Activated T-cell treated with anti-CD3 and anti-CD28 coated beads, Interleukin-2, amount 50 U/mL, for 72 hours (primary cell): ENCODE measurements at places on chromosomes 4 and X. TPM values are rescaled to one million over a fixed set of nuclear protein-coding genes. Genes with fewer than 3 reads are reported as not detected.

DNA sequence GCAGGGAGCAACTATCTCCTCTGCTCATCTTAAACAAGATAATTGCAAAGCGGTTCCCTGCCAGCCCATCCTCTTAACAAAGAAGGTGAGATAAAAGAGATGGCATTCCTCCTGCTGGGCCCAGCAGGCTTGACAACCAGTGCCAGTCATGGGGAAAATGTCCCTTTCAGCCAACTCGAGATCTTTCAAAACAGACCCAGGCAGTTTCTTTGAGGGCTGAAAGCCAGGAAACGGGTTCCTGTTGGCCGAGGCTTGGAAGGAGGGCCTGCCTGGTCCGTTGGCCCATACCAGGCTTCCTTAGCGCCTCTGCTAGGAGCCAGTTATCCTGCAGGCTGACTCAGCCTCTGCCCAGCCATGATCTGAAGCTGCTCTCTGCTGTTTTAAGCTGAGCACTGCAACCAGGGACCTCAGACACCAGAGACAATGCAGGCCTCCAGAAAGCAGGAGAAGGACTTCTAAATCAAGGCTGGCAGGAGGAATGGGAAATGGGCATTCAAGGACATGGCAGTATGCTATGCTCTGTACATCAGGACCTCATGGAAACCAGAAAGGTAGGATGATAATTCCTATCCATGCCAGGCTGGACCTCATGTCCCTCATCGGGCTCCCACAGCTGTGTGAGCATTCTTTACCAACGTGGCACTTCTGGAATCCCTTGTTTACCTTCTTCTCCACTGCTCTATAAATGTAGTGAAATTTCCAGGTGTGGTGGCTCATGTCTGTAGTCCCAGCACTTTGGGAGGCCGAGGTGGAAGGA, 42.4 kb upstream of the SLC2A9 start:
- no peak overlapping the region for H3K27ac ChIP-seq
- peaks cover 3% of the 10 kb centered on the region for H3K36me3 ChIP-seq
- H3K4me1 ChIP-seq, result no peaks in the 10 kb centered on the region
- H3K27me3 ChIP-seq, result no peaks in the 10 kb centered on the region

DNA sequence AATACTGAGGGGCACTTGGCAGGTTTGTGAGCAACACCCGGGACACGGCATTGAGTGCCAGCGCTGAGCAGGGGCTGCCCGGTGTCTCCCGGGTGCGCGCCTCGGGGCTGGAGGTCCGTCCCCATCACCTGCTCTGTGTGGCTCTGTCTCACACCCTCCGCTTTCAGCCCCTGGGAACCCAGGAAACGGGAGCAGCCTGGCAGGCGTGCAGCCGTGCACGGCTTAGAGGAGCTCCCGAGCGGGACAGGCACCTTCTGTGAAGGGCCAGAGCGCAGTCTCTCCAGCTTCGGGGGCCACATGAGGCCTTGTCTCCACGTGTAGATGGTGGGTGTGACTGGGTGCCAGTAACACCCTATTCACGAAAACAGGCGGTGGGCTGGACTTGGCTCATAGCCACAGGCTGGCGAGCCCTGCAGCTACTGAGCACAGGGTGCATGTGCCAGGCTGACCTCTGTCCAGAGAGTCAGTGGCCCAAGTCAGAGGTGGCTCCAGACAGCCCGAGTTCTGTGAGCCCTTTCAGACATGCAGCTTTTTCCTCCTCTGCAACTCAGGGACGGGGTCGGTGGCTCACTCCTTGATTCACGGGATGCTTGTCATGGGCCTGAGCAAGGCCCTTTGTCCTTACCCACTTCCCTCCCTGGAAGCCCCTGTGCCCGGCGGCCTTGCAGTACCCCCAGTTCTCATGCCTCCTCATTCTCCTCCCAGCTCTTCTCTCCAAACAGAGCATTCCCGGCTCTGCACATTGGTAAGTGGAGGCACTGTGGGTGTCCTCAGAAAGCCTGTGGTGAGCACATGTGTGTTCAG, 23.5 kb downstream of the UVSSA start:
- H3K27me3 ChIP-seq, result no peaks in the 10 kb centered on the region
- no peaks in the 10 kb centered on the region for H3K36me3 ChIP-seq
- no peak overlapping the region for H3K27ac ChIP-seq
- H3K4me1 ChIP-seq, result no peaks in the 10 kb centered on the region
- no peak overlapping the region for H3K4me3 ChIP-seq

The L1CAM gene
- 2.1 TPM for total RNA-seq

- H3K4me1 ChIP-seq, result no peaks in the 10 kb centered on the region
- DNase-seq, result peak; percentile 11
- no peak overlapping the region for H3K4me3 ChIP-seq
- H3K27me3 ChIP-seq, result peaks cover 32% of the 10 kb centered on the region
These were observed 802.0 kb downstream of the RPA4 start for GRCh38 chrX:97685753-97686152.

DNA sequence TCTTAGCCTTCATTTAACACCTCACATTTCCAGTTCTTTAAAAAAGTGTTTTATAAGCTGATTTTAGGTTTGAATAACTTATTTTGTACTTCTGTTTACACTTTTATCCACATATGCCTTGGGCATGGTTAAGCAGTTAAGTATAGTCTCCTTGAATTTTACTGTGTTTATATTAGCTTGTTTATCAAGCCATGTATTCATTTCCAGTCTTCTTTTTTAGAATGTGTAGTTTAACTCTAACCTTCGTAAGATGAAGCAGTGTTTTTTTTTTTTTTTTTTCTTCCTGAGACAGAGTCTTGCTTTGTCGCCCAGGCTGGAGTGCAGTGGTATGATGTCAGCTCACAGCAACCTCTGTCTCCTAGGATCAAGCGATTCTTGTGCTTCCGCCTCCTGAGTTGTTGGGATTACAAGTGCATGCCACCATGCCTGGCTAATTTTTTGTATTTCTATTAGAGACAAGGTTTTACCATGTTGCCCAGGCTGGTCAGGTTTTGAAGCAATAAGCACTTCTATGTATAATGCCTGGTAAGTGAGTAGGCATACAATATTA, 42.5 kb downstream of the BMP2K start:
- no peak overlapping the region for H3K27ac ChIP-seq
- no peaks in the 10 kb centered on the region for H3K27me3 ChIP-seq
- no peaks in the 10 kb centered on the region for H3K36me3 ChIP-seq
- H3K4me3 ChIP-seq, result no peak overlapping the region

DNA sequence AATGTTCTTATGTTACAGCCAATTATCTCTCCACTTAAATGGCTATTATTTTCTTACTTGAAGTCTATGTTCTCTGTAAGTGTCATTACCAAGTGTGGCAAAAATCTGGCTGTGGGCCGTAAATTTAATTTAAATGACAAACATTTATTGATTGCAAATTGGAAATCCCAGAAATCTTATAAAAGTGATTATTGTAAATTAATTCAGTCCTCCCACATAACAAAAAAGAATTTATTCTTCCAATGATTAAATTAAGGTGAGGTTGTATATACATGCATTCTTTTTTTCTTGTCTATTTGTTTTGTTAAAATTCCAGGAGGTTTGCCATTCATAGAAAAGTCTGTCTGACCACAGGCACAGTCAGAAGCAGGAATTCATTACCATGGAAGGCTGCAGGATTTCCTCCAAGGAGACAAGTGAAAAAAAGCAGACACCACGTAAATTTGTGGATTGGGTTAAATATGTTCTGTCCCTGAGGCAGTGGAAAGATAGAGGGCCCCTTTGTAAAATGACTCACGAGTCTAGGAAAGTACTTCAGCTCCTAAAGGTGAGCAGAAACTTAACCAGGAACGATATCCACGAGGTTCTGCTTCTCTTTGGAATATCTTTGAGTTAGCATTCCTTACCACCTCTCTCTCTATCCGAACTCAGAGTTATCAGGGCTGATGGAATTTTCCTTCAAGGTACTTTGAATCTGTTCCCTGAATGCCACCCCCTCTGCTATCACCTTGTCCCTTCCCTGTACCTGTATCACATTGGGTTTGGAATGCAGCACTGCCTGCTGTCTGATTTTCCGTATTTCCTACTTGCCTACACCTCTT, 10.7 kb downstream of the PPARGC1A start:
- H3K4me1 ChIP-seq, result no peaks in the 10 kb centered on the region
- H3K4me3 ChIP-seq, result no peak overlapping the region
- no peaks in the 10 kb centered on the region for H3K36me3 ChIP-seq
- no peaks in the 10 kb centered on the region for H3K27me3 ChIP-seq
- no peak overlapping the region for H3K27ac ChIP-seq
- no peak for DNase-seq

GRCh38 chr4:8916351-8916885, 44.8 kb upstream of the HMX1 start:
- peaks cover 14% of the 10 kb centered on the region for H3K27me3 ChIP-seq
- H3K27ac ChIP-seq, result no peak overlapping the region
- no peak overlapping the region for H3K4me3 ChIP-seq
- no peak for DNase-seq
- no peaks in the 10 kb centered on the region for H3K4me1 ChIP-seq

The STAP1 gene
- 9.6 TPM for total RNA-seq

The CTAG1B gene
- not detected for total RNA-seq

DNA sequence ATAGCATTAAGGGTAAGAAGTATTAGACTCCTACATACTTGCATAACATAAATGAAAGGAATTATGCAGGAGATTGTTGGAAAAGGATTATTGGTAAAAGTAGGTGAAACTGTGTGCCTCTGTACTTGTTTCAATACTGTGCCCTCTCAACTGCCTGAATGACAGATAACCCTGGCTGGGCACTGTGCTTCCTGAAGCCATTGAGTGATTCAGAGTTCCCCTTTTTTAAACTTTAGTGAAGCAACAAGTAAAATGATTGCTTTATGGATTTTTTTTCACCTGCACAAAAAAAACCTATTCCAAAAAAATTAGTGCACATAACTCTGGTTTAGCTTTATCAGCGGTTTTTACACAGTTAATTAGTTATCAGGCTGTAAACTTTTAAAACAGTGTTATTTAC, 204.8 kb downstream of the TRAM1L1 start:
- no peak for DNase-seq
- H3K36me3 ChIP-seq, result no peaks in the 10 kb centered on the region
- H3K4me1 ChIP-seq, result no peaks in the 10 kb centered on the region
- H3K27me3 ChIP-seq, result no peaks in the 10 kb centered on the region
- no peak overlapping the region for H3K4me3 ChIP-seq

DNA sequence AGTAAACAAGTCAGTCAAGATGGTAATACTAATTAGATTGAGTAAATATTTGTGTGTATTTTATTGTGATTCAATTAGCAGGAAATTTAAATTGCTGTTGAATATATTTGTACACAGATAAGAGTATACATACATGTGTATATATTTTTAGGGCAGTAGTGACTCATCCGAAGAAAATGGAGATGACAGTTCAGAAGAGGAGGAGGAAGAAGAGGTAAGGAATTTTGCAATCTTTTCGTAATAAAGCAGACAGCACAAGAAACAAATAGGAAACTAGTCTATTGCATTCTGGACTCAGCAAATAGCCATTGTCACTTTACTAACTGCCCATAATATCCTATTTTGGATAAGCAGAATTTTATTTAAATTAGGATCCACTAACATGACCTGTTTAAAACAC, 6.6 kb downstream of the IBSP start:
- no peak for DNase-seq
- H3K4me3 ChIP-seq, result no peak overlapping the region
- H3K27ac ChIP-seq, result no peak overlapping the region
- no peaks in the 10 kb centered on the region for H3K36me3 ChIP-seq

DNA sequence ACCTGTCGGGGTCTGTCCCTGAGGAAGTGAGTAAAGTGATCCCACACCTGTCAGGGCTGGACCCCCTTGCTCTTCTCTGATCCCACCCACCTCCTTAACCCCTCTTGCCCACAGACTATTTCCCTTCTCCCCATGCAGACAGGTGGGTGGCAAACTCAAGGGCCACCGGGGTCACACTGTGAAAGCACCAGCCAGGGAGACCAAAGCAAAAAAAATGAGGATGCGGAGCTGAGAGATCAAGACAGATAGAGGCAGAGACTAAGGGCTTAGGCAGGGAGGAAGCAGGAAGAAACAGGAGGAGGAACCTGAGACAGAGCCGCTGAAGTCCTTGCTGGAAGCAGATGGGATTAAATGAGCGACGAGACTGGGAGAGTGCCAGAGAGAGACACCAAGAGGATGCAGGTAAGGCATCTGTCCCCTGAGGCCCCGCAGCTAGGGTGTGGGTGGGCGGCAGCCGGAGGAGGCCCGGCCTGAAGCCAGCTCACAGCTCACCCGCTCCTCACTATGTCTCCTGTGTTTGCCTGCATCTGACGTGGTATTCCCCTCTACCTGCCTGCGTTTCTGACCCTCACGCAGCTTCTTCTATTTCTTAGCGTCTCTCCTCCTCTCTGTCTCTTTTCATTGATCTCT, 7.2 kb downstream of the TIMM17B start:
- DNase-seq, result peak; percentile 31
- peak overlapping the region; percentile 73 for H3K27ac ChIP-seq
- H3K36me3 ChIP-seq, result peaks cover 2% of the 10 kb centered on the region
- peak overlapping the region; percentile 90 for H3K4me3 ChIP-seq
- peaks cover 24% of the 10 kb centered on the region for H3K27me3 ChIP-seq
